ENCODE measurements at places on chromosomes 5 and 9.
A peak's percentile ranks its signal among the peaks of the same experiment; 100 is the strongest.

- no peak for DNase-seq
These were observed 412.5 kb downstream of the CCDC171 start for GRCh38 chr9:15965246-15965745.

- no peak for DNase-seq
These were observed 48.0 kb upstream of the DMRT3 start for GRCh38 chr9:928363-929042.

GRCh38 chr5:135194573-135195269, 160.7 kb upstream of the PITX1 start:
- no peak for DNase-seq

- DNase-seq = no peak
These were observed 234.2 kb upstream of the CDH6 start for GRCh38 chr5:30959238-30959637.

GRCh38 chr5:35887321-35888100, 30.8 kb downstream of the IL7R start:
- DNase-seq = no peak

DNA sequence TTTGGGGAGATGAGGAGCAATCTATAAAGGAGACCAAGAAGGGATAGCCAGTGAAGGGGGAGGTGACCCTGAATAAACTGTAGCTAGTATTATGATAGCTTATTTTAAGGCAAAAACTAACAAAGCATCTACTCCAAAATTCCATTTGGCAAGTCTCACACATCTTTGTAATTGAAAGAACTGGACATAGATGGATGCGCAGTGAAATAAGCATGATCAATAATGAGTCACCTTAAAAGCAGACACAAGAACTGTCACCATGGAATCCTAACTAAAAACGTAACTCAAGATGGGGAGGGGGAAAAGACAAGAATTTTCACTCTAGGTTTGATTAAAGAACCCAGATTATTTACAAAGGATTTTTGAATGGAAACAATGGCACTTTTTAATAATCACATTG, 164.5 kb downstream of the MED27 start:
- no peak for DNase-seq

GRCh38 chr5:22651355-22651754, 201.8 kb downstream of the CDH12 start:
- no peak for DNase-seq

GRCh38 chr9:136074706-136075105, 20.4 kb downstream of the NACC2 start:
- DNase-seq = no peak

DNA sequence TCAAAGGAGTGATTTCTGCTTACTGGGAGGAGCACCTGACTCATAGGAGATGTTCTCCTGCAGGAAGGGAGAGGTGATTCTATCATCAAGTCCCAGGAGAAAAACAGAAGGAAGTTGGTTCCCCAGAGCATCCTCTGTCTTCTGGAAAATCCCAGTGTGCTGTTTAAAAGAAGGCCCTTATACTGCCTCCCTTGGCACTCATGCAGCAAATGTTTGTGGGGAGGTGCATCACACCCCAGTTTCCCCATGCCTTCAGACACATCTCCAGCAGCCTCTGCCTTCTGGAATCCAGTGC, 63.1 kb downstream of the PPARGC1B start:
- DNase-seq = no peak

DNA sequence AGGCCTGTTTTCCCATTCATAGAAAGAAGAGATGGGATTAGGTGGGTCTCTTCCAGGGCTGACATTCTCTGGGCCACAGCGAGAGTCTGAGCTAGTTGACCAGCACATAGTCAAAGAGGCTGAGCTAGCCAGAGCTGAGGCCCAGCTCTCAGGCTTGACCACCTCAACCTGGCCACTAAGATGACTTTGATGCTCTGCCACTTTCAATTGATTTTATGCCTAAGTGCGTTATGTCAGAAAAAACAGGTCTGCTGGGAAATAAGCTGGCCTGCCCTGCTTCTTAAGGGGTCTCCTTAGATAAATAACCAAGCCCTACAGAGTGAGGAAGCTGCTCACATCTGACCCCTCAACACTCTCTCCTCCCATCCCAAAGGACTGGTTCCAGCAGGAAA, 20.0 kb upstream of the RAB14 start:
- no peak for DNase-seq

DNA sequence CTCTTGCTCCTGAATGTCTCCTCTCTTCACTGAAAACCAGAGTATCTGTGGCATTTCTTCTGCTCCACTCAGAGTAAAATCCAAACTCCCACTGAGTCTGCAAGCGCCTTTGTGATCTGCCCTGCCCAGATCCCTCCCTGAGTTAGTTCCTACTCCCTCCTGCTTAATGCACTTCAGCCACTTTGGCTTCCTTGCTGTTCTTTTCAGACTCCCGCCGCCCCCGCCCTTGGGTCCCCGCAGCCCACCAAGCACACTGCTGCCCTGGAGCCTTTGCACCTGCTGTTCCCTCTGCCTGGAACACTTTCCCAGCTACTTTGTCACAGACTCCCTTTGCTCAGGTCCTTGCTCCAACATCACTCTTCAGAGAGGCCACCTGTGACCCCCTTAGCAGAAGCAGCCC, 127.2 kb upstream of the SLC25A48 start:
- DNase-seq = no peak

- DNase-seq = no peak
These were observed 126.0 kb downstream of the SUSD1 start for GRCh38 chr9:112048924-112049691.

DNA sequence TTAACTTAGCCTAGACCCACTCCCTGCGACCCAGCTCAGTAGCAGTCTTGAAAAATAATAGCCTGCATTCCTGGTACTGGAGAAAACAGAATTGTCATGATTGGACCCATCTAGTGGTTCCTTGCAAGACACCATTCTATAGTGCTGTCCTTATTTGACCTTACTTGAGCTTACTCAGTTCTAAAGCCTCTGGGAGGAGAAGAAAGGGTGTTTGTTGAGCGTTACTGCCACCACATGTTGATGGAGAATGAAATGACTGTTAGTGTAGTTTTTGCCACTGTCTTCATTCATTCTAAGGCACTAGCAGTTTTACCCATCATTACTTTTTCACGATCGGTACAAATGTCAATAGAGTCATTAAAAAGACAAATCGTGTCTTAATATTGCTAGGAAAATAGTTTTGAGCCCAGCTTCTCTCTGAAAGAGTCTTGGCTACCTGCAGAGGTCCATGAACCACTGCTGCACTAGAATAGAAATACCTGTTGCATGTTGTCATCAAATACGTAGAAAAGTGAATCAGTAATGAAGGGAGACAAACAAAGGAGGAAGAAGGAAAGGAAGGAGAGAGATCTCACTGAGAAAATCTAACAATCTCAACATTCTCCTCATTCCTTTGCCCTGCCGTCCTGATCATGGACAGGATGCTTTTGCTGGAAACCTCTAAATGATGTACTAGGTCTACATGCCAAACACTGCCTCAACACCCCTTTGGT, 96.0 kb downstream of the LIX1 start:
- no peak for DNase-seq

- DNase-seq = no peak
These were observed 28.4 kb downstream of the RASEF start for GRCh38 chr9:83034587-83034986.

DNA sequence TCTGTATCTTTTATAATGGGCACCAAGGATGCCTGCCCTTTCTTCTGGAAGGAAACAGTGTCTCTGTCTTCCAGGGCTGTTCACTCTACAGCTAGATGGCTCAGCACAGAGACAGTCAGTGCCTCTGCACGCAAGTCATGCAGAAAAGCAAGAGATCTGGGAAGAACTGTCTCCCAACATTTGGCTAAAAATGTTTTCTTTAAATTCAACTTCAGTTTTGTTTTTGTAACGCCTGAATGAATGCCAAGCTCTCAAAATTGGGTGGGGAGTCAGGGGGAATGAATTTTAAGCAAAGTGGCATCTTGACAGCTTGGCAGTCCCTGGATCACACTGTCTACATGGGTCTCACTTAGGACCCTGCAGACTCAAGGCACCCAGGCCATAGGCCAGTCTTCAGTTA, 12.6 kb downstream of the OLFML2A start:
- DNase-seq = no peak

DNA sequence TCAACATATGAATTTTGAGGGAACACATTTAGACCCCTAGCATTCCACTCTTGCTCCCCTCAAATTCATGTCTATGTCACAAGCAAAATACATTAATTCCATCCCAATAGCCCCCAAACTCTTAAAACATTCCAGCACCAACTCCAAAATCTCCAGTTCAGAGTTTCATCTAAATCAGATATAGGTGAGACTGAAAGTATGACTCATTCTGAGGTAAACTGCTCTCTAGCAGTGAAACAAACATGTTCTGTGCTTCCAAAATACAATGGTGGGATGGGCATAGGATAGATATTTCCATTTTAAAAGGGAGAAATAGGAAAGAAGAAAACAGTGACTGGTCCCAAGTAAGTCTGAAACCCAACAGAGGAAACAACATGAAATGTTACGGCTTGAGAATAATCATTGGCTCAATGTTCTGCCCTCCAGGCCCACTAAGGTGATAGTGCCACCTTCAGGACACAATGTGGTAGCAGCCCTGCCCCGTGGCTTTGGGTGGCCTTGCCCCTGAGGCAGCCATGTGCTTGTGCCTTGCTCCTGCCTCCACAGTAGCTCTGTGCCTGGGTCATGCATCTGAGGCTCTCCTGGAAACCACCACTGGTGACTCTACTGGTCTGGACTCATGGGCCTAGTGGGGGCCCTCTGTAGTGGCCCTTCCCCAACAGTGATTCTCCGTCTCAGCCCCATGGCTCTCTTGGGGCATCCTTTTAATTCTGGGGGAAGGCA, 36.4 kb upstream of the IPPK start:
- no peak for DNase-seq

DNA sequence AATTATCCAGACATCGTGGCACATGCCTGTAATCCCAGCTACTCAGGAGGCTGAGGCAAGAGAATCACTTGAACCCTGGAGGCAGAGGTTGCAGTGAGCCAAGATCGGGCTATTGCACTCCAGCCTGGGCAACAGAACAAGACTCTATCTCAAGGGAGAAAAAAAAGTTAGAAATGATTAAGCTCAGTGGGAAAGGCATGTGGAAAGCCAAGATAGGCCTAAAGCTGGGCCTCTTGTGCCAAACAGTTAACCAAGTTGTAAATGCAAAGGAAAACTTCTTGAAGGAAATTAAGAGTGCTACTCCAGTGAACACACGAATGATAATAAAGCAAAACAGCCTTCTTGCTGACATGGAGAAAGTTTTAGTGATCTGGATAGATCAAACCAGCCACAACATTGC, 43.0 kb downstream of the TBCA start:
- DNase-seq = no peak

GRCh38 chr9:136567651-136568287, 21.9 kb upstream of the NOTCH1 start:
- no peak for DNase-seq

GRCh38 chr5:107670932-107671741, at the start of gene EFNA5:
TSS of gene EFNA5 (minus strand) at chr5:107670937.
- peak; percentile 64 for DNase-seq

GRCh38 chr9:17742067-17742466, 163.2 kb downstream of the SH3GL2 start:
- no peak for DNase-seq

DNA sequence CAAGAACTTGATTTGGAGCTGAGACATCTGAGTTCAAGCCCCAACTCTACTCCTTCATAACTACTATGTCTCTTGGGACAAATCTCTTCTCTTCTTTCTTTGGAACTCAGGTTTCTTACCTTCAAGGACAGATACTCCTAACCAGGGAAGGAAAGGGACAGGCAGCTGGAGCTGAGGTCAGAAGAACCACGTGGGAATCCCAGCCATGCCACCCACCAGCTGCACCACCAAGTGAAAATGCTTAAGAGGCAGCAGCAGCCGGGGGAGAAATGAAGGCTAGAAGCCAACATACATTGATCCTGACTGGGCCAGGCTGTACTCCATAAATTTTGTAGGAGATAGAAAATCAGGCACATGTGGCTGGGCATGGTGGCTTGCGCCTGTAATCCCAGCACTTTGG, 9.6 kb upstream of the OR5C1 start:
- DNase-seq = no peak

- no peak for DNase-seq
These were observed 60.9 kb downstream of the ADRB2 start for GRCh38 chr5:148887123-148887881.

DNA sequence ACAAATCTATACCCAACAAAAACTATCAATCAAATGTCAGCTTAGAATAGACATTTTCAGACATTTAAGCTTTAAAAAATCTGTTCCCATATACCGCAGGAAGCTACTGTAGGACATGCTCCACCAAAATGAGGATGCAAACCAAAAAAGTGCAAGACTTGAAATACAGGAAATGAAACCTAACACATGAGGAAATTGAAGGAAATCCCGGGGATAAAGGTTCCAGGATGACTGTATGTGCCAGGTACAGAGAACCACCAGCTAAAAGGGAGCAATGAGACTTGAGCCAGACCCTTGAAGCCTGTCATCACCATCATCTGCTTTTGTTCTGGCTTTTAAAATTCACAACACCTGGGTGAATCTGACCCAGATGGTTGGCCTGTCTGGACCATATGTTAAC, 21.4 kb downstream of the DIAPH1 start:
- no peak for DNase-seq

- DNase-seq = no peak
These were observed 1.5 kb downstream of the COL27A1 start for GRCh38 chr9:114156657-114157421.

DNA sequence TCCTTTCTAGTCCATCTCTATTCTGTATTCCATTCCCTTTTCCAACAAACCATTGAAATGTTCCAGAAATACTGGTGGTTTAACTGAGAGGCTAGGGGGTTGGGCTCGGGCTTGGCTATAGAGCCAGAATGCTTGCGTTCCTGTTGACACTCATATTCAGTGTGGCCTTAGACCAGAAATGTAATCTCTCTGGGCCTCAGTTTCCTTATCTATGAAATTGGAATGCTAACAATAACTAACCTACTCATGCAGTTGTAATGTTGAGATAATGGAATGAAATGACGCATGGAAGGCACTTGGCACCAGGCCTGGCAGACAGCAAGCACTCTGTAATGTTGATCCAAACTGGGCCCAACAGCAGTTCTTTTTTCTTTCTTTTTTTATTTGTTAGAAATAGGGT, 26.8 kb downstream of the JADE2 start:
- no peak for DNase-seq

DNA sequence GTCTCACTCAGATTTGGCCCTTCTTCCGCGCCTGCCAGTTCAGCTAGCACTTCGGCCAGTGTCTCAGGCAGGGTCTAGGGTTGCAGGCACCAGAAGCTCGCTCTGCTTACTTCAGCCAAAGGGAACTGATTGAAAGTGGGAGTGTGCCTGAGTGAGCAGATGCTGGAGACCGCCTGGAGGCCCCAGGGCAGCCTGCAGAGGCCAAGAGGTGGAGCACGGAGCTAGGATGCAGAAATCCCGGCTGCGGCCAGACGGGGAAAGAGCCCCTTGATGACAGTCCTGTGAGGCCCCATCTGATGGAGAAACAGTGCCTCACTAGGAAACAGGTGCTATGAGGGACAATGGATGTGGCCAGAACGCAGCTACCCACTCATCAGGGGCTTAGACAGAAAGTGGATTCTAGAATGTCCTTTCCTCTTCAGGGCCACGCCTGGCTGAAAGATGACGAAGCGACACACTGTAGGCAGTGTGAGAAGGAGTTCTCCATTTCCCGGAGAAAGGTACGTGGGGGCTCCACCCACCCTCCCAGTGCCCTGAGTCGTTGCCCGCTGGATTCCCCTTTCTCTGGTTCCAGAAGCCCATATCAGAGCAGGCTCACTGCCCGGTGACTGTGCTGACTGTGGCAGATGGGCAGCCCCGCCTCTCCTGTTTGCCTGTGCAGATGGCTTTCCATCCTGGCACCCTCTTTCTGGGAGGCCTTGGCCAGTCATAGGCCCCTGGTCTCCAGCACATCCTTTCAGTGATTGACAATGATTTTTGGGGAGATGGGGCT, 16.1 kb downstream of the HNRNPH1 start:
- no peak for DNase-seq

GRCh38 chr9:112380102-112380824, at the start of gene HSDL2:
TSS of gene HSDL2 (plus strand) at chr9:112380108. CDS start at chr9:112380164, 56 bp downstream.
- peak; percentile 47 for DNase-seq

All from nucleus accumbens (tissue), 56 donors.